ENCODE measurements at places on chromosomes 12 and 14.

DNA sequence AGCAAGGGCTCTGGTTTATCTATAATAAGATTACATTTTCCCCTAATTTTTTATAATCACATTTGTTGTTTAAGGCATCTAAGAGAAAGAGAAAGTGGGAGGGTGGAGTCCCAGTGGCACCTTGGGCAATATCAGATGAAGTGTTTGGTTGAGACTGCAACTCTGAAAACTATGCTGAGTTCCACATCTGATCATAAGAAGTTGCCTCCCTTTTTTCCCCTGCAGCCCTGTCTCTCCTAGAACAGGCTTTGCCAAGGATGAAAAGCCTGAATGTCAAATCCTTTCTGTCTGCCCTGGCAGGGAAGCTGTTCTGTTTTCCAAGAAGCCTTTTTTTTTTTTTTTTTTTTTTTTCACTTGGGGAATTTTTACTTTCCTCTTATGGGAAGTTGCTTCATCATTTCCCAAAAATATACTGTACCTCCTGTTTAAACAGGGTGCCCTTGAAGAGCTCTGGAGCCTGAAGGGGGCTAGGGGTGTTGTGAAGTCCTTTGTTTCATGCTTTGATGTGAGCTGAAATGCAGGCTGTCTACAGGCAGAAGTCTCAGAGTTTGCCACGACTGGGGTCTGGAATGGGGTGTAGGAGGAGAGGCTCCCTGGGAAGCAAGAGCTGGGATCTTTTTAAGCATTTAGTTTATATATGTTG lies 71.3 kb downstream of the SUSD6 start:
- no peak for DNase-seq

GRCh38 chr14:99658218-99658845 lies 13.4 kb downstream of the HHIPL1 start:
- DNase-seq, result no peak

GRCh38 chr12:130484221-130484620 lies 146.5 kb downstream of the PIWIL1 start:
- DNase-seq, result no peak

GRCh38 chr12:12582895-12583303 lies 20.2 kb upstream of the DUSP16 start:
- DNase-seq, result no peak

DNA sequence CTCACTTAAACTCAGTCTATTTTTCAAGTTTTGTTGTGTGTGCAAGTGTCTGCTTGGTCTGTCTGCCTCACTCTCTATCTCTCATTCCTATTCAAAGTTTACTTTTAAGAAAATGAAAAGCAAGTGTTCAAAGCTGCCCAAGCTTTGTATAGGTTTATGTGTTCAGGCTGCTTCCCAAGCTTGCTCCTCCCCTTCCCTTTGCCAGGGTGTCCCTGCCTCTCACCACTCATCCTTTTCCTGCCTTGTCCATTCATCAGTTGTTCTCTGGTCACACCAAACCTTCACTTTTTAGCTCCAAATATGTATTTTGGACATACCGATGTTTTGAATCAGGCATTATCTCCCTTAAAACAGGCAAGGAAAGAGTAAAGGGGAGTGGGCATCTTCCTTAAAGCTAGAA lies 41.3 kb downstream of the STK38L start:
- no peak for DNase-seq

DNA sequence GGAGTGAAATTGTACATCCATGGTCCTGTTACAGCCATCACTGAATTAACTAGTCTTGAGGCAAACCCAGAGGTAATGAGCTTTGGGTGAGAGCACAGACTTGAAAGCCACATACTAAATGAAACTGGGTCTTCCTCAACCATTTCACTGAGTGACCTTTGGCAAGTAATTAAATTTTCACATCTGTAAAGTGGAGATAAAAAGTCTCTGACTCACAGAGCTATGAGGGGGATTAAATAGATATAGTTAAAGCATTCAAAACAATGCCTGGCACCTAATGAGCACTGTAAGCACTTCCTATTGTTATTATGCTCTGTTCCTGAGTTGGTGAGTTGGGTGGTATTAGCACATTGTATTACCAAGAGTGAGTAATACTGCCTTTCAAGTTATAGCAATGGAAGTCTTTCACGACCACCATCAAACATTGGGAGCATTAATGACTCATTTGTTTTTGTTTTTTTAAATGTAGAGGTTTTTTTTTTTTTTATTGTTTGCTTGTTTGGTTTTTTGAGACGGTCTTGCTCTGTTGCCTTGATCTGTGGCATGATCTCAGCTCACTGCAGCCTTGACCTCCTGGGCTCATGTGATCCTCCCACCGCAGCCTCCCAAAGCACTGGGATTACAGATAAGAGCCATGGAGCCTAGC lies 12.5 kb upstream of the STRN3 start:
- no peak for DNase-seq

- DNase-seq, result no peak
These were observed 17.3 kb downstream of the EML1 start for GRCh38 chr14:99810559-99810874.

DNA sequence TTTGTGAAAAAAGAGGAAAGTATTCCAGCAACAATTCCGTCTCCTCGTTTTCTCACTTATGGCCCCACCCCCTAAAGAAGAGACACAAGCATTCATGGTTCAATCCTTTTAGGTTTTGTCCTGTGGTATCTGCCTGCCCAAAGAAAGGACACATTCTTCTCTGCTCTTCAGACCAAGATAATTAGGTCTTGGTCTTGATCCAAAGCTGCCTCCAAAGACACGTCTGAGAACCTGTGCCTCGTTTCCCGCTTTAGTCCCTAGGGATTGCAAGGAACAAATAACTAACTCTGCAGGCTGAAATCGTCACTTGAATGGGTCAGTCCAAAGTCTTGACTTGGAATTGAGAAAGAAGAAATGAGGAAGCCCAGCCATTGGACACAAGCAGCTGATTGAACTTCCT lies 202.7 kb upstream of the FAR2 start:
- DNase-seq, result no peak
